ENCODE measurements at places on chromosomes 1 and 21.

GRCh38 chr21:34510148-34511142 lies 1.6 kb downstream of the KCNE1 start:
- peak; percentile 64 for DNase-seq

DNA sequence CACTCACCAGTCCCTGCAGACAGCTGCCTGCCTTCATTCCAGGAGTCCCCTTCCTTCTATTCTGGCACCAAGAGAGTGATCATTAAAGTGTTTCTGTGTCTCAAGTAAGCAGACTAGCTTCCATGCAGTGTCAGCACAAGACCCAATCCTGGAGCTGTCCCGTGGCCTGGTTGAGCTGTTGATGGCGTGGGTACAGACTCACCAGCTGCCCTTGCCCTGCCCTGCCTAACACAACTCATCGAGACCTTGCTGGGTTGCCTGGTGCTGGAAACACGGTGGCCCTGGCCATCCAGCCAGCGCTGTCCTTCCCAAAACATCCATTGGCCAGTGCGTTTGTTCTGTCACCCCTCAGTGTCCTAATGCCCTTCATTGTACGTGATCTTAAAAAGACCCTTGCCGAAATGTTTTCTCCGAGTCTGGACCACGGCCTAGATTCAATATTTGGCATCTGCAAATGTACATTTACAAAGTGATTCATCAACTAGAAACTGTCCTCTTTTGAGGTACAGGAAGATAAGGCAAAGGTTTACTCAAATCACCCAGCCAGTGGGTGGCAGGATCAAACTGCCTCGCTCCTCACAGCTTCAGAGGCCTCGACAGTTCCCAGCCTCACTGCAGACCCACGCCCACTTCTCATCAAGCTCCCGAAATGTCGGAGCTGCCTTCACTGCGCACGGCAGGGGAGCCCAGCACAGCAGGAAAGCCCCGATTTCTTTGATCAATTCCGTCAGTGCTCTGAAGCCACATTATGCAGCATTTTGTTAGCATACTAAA lies 494.2 kb downstream of the KIF26B start:
- DNase-seq: peak; percentile 2

DNA sequence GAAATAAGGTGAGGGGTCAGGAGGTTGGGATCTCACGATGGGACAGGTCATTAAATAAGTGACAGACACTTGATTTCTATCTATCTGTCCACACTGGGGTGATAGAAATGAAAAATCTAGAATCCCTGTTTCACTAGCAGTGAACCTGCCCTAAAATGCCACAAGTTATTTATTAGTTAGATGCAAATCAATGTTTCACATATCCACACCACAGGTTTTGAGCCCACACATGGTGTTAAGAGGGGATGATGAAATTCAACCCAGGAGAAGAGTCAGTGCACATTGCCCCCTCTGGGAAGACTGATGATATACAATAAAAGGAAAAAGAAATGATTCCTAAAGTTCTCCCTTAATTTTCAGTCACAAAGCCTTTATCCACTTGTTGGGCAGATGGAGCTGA lies 10.1 kb upstream of the NTPCR start:
- DNase-seq: no peak

DNA sequence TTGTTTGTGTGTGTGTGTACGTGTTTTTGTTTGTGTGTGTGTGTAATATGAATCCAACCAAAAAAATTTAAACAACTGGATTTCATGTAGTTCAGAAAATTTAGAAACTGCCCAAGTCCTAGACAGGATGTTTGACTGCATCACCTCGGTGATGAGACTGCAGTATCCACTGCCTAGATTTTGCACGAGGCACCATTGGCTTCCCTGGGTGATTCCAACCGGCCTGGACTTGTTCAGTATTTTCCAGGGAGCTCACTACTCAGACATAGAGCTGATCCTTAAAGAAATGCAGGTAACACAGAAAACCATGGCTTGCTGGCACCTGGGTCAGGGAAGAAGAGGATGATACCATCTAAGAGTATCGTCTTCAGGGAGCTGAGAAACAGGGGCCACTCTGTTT lies 18.2 kb upstream of the KCNK2 start:
- DNase-seq: no peak

GRCh38 chr1:85864727-85865126 lies 156.5 kb upstream of the ZNHIT6 start:
- DNase-seq: no peak

DNA sequence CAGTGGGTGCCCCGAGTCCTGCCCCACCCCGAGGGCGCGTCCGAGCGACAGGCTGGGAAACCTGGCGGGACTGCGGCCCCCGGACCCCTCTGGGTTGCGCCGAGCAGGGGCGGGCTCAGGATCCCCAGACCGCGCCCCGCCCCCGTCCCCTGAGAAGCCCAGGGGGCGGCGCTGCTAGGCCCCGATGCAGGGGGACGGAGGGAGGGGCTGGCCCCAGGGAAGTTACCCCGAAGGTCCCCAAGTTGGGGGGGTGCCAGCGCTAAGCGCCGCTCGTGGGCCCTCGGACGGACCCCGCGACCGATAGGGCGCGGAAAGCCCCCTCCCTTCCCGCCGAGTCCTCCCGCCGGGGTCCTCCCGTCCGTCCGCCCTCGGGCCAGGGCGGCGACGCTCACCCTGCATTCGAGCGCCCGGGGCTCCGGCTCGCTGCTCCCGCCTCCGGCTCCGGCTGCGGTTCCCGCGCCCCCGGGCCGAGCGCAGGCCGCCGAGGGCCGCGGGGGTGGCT lies 414 bp downstream of the GPR153 start:
- DNase-seq: no peak

GRCh38 chr1:229664133-229664689 lies 38.2 kb downstream of the URB2 start:
- DNase-seq: peak; percentile 89

GRCh38 chr1:222784916-222785315 lies 29.9 kb upstream of the DISP1 start:
- DNase-seq: no peak

DNA sequence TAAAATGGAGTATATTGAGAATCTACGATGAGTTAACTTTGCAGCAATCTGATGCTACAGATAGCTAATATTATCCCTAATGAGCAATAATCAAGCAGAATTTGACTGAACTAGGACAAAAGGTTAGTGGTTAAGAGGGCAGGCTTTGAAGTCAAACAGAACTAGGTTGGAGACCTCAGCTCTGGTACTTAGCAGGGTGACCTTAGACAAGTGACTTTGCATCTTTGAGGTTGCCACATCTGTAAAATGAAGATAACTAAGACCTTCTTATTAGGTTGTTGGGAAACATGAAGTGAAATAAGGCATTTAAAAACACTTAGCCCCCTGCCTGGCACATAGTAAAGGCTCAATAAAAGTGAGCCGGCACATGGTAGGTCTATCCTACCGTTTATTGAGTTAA lies 4.3 kb upstream of the FUCA1 start:
- no peak for DNase-seq

GRCh38 chr1:230020451-230020850 lies 46.6 kb upstream of the GALNT2 start:
- DNase-seq: no peak

DNA sequence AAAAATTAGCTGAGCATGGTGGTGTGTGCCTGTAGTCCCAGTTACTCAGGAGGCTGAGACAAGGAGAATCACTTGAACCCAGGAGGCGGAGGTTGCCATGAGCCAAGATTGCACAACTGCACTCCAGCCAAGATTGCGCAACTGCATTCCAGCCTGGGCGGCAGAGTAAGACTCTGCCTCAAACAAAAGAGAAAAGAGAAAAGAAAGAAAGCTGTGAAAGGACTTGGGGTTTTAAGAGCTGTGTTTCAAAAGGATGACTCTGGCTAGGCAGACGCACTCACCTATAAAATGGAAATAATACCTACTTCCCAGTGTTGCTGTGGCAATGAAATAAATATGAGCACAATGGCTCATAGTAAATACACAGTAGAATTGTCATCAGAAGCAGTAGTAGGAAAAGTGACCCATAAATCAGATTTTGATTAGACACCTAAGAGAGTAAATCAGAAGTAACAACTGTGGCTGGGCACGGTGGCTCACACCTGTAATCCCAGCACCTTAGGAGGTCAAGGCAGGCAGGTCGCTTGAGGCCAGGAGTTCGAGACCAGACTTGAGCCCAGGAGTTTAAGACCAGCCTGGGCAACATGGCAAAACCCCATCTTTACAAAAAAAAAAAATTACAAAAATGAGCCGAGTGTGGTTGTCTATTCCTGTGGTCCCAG lies 45.9 kb upstream of the PUM1 start:
- DNase-seq: no peak

DNA sequence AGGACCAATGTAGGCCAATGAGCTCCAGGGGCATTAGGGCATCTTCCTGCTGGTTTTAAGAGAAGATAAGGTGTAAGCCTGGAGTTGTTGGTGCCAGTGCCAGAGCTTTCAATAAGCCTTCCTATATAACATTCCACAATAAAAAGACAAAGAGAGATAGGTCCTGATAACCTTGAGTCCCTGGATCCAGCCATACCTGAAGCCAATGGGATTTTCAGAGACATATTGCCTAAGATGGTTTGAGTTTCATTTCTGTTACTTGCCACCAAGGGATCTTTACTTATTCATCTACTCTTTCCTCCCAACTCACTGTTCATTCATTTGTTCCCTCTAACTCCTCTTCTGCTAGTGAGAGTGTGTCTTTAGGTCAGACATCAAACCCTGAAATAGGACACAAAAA lies 68.8 kb upstream of the CAPZB start:
- DNase-seq: no peak

DNA sequence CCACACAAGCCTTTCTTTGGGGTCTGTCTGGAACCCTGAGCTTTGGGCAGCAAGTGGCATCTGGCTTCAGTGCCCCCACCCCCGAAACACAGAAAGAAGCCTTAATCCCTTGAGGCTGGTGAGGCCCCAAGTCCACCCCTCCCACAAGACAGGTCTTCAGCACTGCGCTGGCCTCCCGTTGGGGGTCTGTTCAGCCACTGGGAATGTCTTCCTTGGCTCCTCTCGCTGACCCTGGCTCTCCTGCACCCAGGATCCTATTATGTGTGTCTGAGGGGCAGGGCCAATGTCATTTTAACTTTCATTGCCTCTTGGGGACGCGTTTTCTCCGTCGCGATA lies 26.9 kb downstream of the ATP8B2 start:
- no peak for DNase-seq

- DNase-seq: peak; percentile 32
These were observed 126.7 kb downstream of the CDC42BPA start for GRCh38 chr1:227191607-227192006.

DNA sequence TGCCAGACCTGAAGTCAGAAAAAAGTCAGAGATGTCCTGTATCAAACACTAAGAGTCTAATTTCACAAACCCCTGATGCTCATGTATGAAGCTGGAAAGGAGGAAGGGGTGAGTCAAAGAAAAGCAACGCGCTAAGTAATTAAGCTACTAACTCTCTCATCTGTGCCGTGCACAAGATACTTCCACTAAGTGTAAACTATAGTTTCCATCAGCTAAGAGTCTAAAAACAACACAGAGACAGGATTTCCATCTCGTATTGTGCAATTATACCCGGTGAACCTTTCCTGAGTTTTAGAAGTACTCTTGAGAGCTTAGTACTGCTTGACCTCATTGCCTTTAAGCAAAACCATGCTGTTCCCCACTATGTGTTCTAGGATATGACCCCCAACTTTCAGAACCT lies 19.0 kb downstream of the DNALI1 start:
- DNase-seq: peak; percentile 57

DNA sequence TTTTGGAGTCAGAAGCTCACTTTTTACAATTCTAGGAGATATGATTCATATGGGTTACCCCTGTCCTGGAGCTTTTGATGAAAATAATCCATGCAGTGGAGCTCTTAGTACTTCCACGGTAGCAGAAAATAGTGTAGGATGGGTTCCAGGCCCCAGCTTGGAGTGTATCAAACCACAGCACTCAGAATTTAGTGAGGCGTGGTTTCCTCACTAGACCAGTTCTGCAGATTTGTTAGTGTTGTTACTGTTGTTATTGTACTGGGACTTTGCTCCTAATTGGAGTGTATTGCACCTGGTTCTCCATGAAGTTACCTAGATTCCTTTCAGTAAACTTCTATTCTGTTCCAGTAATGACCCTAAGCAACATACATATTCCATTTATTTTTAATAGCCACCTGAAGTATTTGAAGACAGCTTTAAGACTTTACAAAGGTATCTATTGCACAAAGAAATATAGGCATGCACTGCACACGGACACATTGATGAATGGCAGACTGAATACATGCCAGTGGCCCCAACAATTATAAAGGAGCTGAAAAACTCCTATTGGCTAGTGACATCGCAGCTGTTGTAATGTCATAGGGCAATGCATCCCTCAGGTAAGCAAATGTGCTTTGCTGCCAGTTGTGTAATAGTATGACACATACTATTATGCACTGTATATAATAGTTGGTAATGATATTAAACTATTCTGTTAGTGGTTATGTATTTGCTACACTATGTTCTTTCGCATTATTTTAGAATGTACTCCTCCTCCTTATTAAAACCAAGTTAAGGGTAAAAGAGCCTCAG lies 1058.0 kb downstream of the KCNT2 start:
- DNase-seq: no peak

DNA sequence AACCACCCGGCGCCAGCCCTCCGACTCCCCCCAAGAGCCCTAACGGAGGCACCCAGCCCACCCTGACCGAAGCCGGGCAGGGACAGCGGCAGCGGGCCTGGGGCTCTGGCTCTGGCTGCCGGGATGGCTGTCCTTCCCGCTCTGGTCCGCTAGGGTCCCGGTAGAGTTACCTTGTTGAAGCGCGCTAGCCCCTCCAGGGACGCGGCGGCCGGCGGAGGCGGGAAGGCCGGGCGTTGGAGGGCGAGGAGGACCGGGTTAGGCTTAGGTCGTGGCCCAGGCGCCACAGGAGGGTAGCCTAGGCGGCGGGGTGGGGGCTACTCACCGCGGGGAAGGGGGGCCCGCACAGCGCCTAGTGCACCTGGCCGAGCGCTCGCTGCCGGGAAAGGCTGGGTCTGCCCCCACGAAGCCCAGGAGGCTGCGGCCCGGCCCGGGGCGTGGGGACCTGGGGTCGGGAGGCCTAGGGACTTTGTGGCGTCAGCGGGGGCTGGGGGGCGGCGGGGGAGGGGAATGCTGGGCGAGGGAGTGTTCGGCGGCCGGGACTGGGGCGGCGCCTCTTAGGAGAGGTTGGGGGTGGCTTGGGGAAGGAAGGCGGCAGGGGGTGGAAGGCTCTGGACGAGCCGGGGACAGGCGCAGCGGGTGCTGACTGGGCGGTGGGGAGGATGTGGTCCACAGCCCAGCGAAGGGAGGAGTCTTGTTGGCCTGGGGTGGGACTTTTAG lies at the start of gene TRIM17:
TSS of gene TRIM17 (minus strand) at position 645 of the 717 bp plus-strand sequence. CDS start 1,789 bp downstream, outside the sequence.
- peak; percentile 44 for DNase-seq

GRCh38 chr1:78996791-78997190 lies 9.7 kb downstream of the ADGRL4 start:
- DNase-seq: no peak

DNA sequence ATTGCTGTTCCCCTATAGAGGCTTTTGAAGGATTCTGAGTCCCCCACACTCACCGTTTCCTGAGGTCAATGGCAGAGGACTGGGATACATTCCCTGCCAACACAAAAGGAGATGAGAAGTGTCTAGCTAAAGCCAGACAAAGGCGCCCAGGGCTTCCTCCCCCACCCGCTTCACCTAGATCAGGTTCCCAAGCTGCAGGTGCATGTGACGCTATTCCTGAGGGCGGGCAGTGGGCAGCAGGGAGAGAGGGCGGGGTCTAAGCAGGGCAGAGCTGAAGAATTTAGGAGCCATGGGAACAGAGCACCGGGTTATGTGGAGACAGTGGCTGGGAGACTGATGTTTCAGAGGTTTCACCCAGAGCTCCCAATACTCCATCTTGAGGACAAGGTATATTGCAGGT lies 6.0 kb upstream of the ARHGEF2 start:
- no peak for DNase-seq

All from activated CD4-positive, alpha-beta T cell treated with anti-CD3 and anti-CD28 coated beads, Interleukin-10, Interleukin-2, amounts not matched to agents 100 ng/mL and 50 ng/mL, durations not matched to agents 16 hours and 8 hours (primary cell).